ENCODE measurements at places on chromosomes 6 and 20.

- DNase-seq: no peak
Measured at GRCh38 chr6:37187321-37188022, 17.5 kb downstream of the PIM1 start.

GRCh38 chr6:16973545-16974386 lies 128.1 kb upstream of the STMND1 start:
- DNase-seq: no peak

GRCh38 chr20:58555078-58555765 lies 40.0 kb upstream of the APCDD1L start:
- DNase-seq: no peak

DNA sequence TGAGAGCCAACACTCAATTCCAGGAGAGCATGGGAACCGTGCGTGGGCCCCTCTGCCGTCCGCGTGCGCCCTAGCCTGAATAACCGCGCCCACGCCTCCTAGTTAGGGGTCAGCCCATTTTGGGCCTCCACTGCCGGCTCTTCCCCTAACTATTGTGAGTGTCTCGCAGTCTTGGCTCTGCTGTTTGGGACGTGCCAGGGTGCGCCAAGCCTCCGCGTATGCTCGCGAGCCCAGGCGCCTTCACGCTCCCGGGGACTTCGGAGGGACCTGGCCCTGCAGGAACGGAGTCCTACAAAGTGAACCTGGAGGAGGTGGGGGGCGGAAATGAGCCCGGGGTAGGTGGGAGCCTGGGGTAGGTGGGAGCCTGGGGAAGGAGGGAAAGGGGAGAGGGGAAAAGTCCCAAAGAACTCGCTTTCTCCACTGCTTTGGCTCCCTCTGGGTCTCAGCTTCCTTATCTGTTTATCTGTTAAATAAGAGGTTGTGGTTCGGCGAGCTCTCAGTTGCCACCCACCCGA lies 873 bp upstream of the GCM2 start:
- no peak for DNase-seq

DNA sequence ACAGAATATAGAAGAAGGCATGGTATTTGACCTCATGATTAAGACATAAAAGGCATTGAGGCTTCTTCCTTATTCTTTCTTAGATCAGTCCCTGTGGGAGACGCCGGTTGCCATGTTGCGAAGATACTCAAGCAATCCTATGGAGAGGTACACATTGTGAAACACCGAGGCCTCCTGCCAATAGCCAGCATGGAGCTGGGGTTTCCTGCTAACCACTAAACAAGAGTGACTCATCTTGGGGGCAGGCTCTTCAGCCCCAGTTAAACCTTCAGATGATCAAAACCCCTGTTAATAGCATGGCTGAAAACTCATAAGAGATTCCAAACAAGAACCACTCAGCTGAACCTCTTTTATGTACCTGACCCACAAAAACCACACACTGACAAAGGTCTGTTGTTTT lies 478.8 kb downstream of the CD83 start:
- no peak for DNase-seq

DNA sequence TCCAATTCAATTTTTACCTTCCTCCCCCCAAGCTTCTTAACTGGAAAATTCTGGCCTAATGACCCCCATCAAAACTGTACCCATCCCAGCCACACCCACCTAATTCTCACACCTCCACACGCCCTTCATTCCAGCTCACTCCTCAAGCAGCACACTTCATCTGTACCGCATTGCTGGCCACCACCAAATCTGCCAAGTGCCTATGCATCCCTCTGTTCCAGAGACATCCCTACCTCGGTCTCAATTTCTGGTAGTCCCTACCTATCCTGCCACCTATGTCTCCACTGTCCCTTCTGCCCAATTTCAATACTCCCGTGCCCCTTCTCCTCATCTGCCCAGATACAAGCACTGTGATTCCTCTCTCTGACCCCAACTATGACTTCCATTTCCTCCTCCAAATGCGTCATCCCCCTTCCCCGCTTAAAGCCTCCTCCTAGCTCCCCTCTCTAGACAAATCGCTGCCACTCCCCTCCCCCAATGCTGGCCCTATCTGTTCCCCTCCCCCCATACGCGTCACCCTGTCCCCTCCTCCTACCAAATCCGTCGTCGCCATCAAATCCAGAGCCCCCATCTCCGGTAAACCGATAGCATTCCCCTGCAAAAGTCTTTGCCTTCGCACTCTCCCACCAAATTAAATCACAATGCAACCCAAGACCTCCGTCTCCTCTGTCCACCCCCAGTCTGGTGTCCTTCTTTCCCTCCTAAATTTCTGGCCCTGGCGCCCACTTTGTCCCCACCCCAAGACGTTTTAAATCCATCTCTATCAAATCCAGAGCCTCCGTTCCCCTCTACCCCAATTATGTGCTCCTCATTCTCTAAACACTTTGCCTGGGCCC lies 1.2 kb downstream of the MTCH1 start:
- no peak for DNase-seq

Measured in cortex of kidney (tissue), 1 donor.